ENCODE measurements at places on chromosomes 5 and 9.

GRCh38 chr5:88214655-88215054 lies 54.0 kb downstream of the TMEM161B start:
- DNase-seq: no peak

DNA sequence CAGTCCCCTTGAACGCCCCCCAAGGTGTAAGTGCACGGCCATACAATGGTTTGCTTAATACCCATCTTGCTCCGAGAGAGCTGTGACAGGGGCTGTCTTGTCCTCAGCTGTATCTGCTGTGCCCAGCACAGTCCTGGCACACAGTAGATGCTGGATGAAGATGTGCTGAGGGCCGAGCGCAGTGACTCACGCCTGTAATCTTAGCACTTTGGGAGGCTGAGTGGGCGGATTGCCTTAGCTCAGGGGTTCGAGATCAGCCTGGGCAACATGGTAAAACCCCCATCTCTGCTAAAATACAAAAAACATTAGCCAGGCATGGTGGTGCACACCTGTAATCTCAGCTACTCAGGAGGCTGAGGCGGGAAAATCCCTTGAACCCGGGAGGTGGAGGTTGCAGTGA lies 53.6 kb downstream of the C9orf50 start:
- no peak for DNase-seq

- DNase-seq: no peak
Observed at GRCh38 chr9:91241909-91242308, 119.8 kb downstream of the AUH start.

DNA sequence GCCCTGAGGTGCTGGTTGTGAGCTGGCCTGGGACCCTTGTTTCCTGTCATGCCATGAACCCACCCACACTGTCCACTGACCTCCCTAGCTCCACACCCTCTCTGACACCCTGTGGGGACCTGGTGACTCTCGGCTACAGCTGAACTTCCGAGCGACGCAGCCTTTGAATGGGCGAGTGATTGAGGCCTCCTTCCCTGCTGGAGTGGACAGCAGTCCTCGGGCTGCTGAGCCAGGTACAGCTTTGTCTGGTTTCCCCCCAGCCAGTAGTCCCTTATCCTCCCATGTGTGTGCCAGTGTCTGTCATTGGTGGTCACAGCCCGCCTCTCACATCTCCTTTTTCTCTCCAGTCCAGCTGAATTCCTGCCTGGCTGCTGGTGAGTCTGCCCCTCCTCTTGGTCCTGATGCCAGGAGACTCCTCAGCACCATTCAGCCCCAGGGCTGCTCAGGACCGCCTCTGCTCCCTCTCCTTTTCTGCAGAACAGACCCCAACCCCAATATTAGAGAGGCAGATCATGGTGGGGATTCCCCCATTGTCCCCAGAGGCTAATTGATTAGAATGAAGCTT lies 6.1 kb downstream of the CA9 start:
- no peak for DNase-seq

DNA sequence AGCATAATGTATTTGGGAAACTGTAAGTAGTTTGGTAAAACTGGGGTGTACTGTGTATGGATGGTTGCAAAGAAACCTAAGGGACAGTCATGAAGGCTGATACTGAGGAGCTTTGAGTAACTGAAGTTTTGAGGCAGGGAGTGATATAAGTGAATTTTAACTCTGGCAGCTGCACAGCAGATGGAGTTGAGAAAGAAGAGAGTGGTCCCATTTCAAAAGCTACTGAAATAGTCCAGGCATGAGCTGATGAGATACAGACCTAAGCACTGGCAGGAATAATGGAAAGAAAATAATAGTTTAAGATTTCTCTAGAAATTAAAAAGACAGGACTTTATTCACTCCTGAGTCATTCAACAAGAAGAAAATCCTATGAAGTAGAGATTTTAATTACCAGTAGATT lies 232.0 kb downstream of the CHSY3 start:
- DNase-seq: no peak

DNA sequence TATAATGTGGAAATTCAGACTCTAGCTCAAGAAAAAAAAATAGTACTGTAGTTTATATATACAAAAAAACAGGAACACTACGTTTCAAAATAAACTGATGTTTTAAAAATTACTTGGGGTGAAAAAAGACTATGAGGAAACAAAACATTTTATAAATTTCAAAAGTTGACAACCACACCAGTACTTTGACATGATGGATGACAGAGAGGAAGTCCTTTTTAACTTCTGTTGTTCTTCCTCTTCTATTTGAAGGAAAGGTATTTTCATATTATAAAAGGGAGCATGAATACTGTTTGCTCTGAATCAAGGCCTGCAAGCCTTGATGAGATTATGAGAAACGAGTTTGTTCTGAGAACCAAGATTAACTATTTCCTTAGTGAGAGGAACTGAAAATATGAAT lies 456.9 kb downstream of the TAF11L14 start:
- no peak for DNase-seq

DNA sequence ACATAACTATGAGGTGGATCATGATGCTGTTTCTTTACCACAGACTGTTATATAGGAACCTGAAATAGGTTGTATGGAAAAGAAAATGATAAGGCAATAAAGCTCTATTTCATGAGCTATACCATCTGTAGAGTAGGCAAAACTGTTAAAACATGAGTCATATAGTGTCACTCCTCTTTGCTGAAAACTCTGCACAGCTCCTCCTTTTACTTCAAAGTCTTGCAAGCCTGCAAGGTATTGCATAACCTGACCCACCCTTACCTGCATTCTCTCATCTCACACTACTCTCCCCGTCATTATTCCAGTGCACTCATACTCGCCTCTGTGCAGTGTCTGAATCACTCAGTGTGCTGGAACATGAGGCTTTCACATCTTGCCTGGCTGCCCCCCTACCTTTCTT lies 790.1 kb downstream of the EFNA5 start:
- DNase-seq: no peak

DNA sequence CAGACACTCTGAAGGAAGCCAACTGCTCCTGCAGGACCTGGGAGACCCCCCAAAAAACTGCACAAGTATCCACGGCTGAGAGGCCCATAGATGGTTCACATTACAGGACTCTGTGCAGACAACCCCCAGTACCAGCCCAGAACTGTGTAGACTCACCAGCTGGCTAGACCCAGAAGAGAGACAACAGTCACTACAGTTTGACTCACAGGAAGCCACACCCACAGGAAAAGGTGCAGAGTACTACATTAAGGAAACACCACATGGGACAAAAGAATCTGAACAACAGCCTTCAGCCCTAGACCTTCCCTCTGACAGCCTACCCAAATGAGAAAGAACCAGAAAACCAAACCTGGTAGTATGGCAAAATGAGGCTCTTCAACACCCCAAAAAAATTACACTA lies 281.2 kb upstream of the RGMB start:
- no peak for DNase-seq

- no peak for DNase-seq
Observed at GRCh38 chr5:112339761-112340160, 79.3 kb downstream of the EPB41L4A start.

DNA sequence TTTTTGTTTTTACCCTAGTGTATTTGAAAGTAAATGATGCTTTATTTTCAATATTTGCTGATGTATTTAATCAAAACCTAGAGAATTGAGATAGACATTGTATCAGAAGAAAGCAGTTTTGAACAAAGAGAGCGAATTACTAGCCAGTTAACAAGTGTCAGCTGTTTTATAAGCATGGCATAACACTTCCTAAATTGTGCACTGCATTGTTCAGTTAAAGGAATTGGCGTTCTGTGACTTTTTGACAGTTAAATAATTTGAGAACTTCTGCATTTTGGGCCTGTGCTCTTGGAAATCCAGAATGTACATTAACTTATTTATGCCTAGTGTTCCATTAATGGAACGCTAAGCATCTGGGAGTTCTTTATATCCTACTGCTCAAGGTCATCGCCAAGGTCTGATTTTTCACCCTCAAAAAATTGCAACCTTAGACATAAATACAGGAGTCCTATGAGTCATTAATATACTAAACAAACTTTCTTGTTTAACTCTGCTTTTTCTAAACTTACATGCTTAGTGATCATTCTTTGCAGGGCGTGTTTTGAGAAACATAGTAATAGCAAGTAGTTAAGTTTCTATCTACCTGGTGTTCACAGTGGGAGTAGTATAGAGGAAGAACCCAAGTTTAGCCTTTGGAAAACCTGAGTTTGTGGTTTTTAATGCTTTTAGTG lies 31.1 kb downstream of the RASA1 start:
- DNase-seq: no peak

GRCh38 chr9:95157481-95158151 lies 159.9 kb downstream of the FANCC start:
- no peak for DNase-seq

- no peak for DNase-seq
Observed at GRCh38 chr9:27441741-27442070, 82.4 kb upstream of the IFNK start.

DNA sequence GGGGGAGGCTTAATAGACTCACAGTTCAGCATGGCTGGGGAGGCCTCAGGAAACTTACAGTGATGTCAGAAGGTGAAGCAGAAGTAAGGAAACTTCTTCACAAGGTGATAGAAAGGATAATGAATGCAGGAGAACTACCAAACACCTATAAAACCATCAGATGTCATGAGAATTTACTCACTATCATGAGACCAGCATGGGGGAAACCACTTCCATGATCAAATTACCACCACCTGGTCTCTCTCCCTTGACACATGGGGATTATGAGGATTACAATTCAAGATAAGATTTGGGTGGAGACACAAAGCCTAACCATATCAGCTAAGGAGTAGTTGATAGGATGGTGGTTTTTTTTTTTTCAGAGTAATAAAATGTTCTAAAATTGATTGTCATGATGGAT lies 201.8 kb downstream of the CDH12 start:
- DNase-seq: no peak

- no peak for DNase-seq
Observed at GRCh38 chr5:15607076-15607475, 107.1 kb downstream of the FBXL7 start.

DNA sequence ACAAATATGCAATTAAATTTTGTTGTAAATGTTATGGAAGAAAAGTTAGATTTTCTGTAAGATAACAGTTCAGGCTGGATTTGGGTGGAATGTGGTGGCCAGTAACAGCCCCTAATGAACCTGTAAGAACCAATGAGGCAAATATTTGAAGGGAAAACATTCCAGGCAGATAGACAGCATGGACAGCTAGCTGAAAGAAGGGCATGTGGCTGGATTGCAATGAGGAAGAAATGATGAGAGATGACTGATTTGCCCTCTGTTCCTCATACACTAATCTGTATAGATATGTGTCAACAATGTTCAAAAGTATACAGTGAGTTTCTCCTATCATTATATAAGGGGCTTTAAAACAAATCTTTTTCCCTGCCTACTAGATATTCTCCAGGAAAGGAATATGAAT lies 58.8 kb downstream of the MAN2A1 start:
- no peak for DNase-seq

DNA sequence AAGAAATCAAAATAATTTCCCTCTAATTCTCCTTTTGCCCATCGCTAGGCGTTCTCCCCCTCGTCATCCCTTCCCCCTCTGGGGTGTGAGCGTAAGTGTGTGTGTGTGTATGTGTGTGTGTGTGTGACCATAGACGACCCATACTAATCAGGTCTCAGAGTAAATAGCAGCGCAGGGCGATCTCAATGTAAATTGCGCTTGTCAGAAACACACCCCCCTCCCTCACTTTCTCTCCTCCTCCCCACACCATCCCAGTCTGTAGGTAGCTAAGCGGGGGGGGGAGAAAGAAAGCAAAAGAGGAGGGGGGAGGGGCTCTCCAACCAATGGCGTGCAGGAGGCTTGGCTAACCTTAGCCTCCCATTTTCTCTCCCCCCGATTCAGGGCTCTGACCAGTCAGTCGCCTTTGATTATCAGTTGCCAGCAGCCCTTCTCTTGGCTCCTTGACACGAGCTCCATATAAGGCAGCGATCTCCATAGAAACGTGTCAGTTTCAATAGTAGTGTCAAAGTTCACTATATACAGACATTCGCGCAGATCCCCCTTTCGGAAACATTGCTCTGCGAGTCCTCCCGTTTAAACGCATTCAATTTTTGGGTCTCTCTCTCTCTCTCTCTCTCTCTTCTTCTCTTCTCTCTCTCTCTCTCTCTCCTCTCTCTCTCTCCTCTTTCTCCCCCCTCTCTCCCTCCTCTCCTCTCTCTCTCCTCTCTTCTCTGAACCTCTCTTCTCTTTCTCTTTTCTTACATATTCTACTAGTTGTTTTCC lies at the start of gene NR2F1:
NR2F1 (plus strand) TSS at position 546 of the 762 bp plus-strand sequence. CDS start 1,802 bp downstream, outside the sequence.
- DNase-seq: peak; percentile 75

- peak; percentile 46 for DNase-seq
Observed at GRCh38 chr5:147509710-147510651, at the start of gene DPYSL3. Gene DPYSL3, minus strand, starts transcription at chr5:147510068. Its CDS starts 210 bp downstream, at chr5:147509858.

Measured in HEK293T (cell line).